HFFc6 (cell line): ENCODE measurements at places on chromosomes 7 and 10.

DNA sequence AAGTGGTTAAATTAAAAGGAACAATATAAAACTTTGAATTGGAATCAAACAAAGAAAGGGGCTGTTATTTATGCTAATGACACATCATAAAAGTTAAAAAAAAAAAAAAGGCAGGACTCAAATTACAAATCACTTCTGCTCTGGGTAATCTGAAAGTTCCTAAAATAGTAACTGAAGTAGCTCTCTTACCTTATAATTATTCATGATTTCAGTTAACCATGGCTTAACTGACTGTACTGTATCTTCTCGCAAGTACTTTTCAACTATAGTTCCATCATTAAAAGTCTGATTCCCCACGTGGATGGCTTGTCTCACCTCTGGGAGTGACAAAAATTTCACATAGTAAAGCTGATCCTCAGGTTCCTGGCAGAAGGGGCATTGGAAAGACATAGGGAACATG is 82.5 kb downstream of the CPVL start:
- no peak for DNase-seq

DNA sequence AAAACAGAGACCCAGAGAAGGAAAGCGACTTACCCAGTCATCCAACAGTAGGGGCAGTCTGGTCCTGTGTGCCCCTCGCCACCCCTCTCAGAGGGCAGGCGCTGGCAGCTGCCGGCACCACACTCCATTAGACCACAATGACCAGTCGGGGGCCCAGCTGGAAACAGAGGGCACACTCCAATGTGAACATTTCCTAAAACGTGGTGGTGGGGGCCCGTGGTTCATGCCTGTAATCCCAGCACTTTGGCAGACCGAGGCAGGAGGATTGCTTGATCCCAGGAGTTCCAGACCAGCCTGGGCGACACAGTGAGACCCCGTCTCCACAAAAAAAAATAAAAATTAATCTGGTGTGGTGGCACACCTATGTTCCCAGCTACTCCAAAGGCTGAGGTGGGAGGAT is 912 bp upstream of the OAT start:
- no peak for DNase-seq

DNA sequence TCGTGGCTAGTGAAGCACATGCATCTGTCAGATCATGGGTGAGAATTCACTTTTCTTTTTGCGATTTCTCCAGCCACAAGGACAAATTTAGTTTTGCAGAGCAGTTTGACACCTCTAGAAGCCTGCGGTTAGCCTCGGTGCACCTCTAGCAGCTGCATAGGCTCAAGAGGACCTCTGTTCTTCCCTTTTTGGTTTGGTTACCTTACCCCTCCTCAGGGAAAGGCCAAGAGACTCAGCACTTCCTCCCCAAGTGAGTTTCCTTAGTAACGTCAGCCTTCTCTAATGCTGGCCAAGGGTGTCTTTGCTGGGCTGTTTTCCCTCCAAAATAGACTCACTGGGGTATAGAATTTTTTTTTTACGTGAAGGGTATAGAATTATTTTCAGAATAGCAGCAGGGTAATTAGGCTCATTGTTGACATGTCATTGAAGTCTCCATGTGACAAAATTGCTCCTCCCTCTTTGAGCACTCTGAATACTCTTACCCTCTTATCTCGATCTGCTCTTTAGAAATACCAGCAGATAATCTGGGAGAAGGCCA is 97.8 kb downstream of the AUTS2 start:
- DNase-seq, result no peak

DNA sequence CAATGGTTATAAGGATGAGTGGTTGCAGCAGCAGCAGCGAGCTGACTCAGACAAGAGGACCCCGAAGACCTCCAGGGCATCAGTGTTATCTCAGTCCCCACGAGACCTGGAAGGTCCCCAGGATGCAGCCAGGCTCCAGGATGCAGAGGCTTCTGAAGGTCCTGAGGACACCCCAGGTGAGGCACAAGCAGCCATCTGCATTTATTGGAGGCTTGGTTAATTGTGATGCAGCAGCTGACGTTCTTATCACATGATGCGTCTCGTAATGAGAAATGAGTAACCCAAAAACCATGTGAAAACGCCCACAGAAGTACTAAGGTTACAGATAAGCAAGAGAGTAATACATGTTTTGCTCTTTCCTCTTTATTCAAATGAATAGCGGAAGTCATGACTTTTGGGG is 17.4 kb downstream of the C7orf57 start:
- peak; percentile 50 for DNase-seq

DNA sequence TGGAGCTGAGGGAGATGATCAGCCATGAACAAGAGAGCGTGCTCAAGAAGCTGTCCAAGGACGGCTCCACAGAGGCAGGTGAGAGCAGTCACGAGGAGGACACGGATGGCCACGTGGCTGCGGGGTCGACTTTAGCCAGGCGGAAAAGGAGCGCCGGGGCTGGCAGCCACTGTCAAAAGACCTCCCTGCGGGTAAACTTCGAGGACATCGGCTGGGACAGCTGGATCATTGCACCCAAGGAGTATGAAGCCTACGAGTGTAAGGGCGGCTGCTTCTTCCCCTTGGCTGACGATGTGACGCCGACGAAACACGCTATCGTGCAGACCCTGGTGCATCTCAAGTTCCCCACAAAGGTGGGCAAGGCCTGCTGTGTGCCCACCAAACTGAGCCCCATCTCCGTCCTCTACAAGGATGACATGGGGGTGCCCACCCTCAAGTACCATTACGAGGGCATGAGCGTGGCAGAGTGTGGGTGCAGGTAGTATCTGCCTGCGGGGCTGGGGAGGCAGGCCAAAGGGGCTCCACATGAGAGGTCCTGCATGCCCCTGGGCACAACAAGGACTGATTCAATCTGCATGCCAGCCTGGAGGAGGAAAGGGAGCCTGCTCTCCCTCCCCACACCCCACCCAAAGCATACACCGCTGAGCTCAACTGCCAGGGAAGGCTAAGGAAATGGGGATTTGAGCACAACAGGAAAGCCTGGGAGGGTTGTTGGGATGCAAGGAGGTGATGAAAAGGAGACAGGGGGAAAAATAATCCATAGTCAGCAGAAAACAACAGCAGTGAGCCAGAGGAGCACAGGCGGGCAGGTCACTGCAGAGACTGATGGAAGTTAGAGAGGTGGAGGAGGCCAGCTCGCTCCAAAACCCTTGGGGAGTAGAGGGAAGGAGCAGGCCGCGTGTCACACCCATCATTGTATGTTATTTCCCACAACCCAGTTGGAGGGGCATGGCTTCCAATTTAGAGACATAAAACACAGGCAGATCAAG is 3.3 kb downstream of the GDF2 start:
- DNase-seq, result no peak

DNA sequence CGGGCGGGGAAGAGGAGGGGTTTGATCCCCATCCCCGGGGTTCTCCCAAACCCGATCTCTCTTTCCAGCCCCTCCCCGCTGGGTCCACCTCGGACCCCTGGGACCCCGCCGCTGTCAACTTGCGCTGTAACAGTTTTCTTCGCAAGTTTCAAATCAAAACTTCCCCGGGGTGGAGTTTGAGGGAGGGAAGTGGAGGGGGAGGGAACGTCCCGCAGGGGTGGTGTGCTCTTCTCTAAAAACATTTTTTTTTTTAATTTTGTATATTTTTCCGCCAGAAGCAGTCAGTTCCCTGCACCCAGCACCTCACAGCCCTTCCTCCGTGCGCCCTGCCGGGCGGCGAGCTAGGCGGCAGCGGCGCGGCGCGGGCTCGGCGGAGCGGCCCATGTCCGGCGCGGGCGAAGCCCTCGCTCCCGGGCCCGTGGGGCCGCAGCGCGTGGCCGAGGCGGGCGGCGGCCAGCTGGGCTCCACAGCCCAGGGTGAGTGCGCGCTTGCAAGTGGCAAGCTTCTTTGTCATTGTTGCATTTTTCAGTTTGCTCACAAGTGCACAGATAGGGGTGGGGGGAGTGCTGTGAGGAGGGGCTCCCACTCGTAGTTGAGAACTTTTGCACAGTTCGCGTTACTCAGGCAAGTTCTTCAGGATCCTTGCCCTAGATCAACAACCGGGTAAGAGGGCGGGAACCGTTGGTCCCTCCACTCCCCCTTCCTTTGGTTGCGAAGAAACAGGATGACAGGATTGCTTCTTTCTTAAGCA is 933 bp downstream of the MDFIC start:
- peak; percentile 55 for DNase-seq

GRCh38 chr7:11748884-11749283 is 83.1 kb downstream of the THSD7A start:
- DNase-seq, result no peak

GRCh38 chr7:42033480-42033879 is 203.5 kb downstream of the GLI3 start:
- DNase-seq, result no peak

GRCh38 chr10:101089520-101090299 is 27.9 kb downstream of the KAZALD1 start:
- no peak for DNase-seq

DNA sequence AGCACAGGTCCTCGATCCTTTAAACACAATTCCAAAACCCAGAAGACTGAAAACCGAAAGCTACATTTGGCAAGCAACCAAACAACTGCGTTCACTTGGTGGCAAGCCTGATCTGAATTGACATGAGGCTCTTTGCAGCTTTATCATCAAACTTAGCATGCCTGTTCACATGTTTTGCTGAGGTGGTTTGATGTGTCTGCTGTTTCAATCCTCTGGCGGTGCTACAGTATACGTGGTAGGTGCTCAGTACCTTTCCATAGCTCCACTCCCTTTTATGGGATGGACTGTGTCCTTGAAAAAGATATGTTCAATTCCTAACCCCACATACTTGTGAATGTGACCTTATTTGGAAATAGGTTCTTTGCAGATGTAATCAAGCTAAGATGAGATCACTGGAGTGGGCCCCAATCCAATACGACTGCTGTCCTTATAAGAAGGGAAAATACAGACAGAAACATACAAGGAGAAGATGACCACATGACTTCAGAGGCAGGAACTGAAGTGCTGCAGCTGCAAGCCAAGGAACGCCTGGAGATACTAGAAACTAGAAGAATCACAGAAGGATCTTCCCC is 33.4 kb downstream of the CCDC6 start:
- peak; percentile 56 for DNase-seq

DNA sequence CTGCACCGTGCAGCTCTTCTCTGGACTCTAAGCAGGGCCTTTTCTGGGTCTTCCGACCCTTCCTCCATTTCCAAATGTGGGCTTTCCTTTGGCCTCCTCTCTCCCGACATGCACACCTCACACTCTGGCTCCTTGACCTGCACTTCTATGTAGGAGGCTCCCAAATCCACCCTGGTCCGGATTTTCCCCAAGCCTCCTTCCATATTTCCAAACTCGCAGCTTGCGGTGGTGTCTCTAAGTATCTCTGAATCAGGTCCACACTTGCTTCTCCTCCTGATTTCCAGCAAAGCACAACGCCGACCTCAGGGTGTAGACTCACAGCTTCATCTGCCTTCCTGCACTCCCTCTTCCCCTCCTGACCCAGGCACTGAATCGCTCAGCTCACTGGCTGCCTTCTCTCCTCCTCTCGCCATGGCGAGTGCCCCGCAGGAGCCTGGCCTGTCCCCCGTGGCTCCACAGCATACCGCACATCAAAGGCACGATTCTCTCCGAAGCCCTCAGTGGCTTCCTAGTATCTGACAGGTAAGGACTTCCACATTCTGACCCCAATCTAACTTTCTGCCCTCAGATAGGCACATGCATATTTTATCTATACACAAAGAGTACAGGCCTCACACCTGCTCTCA is 27.8 kb downstream of the DIP2C start:
- no peak for DNase-seq

DNA sequence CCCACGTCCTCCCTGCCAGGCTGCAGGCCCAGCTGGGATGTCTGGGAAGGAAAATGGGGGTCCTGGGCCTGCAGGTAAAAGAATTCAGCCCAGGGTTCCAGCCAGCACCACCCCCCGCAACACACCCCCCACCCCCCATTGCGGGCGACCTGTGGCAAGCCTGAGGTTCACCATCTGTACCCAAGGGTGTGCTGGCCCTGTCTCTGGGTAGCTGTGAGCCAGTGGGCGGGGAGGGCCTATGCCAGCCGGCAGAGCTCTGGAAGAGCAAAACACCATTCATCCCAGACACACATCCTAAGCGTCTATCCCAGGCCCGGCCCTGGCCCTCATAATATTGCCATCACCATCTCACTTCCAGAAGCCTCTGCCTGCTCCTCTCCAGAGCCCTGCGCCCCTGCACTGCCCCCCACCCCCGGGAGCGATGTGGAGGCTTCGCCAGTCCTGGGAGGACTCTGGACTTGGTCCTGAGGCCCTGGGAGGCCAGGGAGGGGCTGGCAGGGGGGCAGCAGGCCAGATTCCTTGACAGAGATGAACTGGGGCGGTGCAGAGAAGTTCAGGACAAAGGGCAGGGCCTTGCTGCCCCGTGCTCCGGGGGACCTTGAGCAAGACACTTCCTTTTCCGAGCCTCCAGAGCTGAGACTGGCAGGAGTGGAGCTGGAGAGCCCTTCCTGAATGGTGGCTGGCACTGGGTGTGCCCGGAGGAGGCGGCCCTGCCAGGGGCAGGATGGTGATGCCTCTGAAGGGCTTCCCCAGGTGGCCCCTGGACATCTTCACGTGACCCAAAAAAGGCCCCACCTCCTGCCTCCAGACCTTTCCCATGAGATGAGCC is 8.7 kb upstream of the TTYH3 start:
- DNase-seq, result no peak

GRCh38 chr7:81590131-81590530 is 179.7 kb downstream of the HGF start:
- DNase-seq, result no peak

- DNase-seq, result no peak
Observed at GRCh38 chr7:23242321-23242720, 4.3 kb upstream of the GPNMB start.

- no peak for DNase-seq
Observed at GRCh38 chr7:157140511-157140905, 1.8 kb downstream of the UBE3C start.

DNA sequence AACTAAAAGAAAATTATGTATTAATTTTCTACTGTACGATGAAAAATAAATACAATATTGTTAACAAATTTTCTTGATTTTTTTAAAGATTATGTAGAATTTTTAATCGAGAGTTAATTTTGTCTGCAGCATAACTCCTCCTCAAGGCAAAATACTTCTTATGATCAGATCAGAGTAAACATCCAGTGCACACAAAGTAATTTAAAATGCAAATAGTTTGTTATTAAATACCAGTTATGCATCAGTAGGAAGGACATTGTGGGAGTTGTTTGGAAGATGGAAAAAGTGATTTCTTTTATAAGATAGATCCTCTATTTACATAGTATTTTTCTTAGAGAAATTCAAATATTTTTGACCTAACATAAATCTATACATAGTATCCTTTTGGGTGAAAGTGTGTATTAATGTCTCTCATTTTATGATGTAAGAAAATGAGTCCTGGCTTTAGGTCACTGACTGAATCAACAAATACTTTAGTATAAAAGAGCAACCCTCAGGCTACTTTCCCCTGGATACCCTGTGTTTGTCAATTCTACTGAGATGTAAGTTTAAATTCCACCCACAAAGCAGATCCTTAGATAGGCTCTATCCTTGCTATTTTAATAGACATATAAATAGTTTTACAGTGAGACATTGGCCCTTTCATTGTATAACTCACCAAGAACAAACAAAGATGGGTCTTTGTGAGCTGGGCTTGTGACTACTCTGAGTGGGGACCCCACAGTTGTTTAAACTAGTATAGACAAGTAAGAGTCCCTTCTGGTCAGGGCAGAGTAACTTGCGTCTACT is 1133.7 kb downstream of the GATA3 start:
- DNase-seq, result peak; percentile 71

- no peak for DNase-seq
Observed at GRCh38 chr7:104794154-104794553, 219.9 kb upstream of the KMT2E start.

- DNase-seq, result no peak
Observed at GRCh38 chr7:5082806-5083205, 37.1 kb downstream of the RBAK start.

GRCh38 chr7:24971333-24972165 is 8.4 kb downstream of the OSBPL3 start:
- DNase-seq, result peak; percentile 91
